NCI-H446 treated with DMSO at 0.1 percent for 48 hours (cell line): ENCODE measurements at places on chromosomes 2 and 18.

GRCh38 chr2:42961961-42962360, 169.6 kb upstream of the HAAO start:
- DNase-seq, result no peak

DNA sequence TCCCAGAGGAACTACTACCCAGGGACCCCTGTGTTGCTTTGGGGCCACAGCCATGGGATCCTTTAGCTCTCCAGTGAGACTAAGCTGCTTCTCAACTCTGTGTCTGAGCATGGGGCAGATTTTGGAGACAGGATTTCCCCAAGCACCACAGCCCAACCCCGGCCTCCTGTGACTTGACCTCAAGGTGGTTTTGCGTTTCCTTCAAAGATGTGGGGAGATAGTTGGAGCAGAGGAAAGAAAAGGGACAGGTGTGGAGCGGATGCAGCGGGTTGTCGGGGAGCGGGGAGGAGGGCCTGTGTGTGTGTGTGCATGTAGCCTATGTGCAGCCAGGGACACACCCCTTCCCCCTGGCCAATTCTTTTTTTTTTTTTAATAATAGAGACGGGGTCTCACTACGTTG, 10.2 kb downstream of the ARID5A start:
- DNase-seq, result no peak

GRCh38 chr2:26861610-26862224, 13.8 kb downstream of the DPYSL5 start:
- DNase-seq, result no peak

GRCh38 chr18:38042211-38042890, 476.8 kb upstream of the CELF4 start:
- no peak for DNase-seq

DNA sequence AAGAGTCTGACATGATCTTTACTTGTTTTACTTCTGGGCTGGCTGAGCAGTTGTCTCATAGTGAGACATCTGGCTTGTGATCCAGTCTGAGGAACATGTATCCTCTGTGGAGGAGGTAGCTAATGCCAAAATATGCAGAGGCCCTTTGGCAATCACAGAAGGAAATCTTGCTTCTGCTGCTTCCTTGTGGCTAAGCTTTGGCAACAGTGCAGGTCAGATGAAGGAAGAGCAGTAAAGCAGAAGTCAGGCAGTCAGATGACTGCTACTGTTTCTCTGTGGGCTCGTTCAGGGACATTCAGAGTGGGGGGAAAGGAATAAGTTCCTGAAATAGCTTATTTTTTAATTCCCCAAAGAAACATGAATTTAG, 22.3 kb downstream of the DOK1 start:
- DNase-seq, result no peak

- DNase-seq, result no peak
Observed at GRCh38 chr18:58408665-58409064, 220.2 kb downstream of the ALPK2 start.

DNA sequence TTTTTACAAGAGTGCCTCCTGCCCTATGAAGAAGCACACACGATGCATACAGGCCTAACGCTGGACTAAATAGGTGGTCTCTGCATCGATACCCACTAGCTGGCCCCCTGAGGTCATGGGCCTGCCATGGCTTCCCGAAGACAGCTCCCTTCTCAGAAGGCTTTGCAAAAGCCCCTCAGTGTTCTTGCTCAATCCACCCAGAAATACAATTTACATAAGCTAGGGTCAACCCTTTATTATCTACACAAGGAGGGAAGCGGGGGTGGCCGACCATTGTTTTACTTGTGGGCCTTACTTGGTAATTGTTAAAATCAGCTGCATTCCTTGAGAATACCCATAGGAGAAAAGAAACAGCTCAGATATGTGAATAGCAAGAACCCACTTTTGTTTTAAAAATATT, 28.5 kb downstream of the UXS1 start:
- no peak for DNase-seq

- no peak for DNase-seq
Observed at GRCh38 chr2:130824492-130825061, 12.1 kb upstream of the ARHGEF4 start.

- no peak for DNase-seq
Observed at GRCh38 chr18:13136056-13136903, 82.3 kb upstream of the LDLRAD4 start.

DNA sequence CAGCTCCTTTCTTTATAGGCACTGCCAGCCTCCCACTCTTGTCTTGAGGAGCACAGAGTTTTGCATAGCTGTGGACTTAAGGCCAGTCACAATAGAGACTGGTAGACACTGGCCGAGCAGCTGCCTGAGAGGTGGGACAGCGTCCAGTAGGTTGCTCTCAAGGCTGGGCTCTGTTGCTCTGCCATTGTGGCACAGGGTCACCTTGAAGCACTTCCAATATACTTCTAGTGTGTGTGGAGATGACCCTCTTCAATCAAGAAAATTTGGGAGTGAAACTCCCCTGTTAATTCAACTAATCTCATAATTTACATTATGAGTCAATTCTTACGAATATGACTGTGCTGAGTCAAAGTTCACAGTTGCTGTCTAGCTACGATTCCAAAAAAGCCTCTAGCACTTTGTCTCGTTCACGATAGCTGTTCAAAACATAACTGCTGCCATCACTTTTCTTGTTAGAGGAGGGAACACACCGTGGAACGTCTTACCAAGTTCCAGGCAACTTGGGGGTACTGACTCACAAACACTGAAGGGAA, 636.2 kb downstream of the EPHA4 start:
- no peak for DNase-seq

GRCh38 chr18:25896178-25896780, 194.1 kb downstream of the SS18 start:
- no peak for DNase-seq

- DNase-seq, result no peak
Observed at GRCh38 chr2:160388464-160389263, 104.9 kb downstream of the RBMS1 start.

DNA sequence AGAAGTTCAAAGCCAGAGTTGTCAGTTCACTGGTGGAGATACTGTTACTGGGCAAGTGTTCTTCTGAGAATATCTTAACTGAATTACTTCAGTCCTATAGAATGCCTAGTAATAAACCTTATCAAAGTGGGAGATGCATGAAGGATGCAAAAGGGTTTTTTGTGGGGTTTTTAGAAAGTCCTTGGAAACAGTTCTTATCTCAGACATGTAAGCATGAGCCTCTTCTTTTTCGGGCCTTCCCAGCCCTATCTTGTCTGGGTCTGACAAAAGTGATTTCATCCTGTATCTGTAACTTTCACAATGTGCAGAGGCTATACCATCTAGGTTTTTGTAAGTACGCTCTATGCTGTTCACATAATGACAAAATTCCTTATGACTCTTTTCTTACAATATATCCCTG, 255.5 kb downstream of the MYO3B start:
- no peak for DNase-seq

DNA sequence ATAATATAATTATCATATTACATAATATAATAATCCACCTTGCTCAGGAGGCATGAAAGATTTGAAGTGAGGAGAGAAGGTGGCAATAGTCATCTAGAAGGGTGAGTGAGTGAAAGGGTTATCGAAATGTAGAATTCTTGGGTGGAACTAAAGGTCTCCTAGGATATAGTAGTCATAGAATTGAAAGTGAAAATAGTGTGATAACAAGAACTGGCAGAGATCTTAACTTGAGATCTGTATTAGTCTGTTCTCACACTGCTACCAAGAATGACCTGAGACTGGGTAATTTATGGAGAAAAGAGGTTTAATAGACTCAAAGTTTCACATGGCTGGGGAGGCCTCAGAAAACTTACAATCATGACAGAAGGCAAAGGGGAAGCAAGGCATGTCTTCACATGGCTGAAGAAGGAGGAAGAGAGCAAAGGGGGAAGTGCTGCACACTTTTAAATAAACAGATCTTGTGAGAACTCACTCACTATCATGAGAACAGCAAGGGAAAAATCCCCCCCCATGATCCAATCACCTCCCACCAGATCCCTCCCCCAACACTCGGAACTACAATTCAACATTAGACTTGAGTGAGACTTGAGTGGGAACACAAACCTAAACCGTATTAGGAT, 351.5 kb downstream of the NR4A2 start:
- DNase-seq, result no peak

GRCh38 chr2:161423421-161424393, 7.6 kb downstream of the TBR1 start:
- DNase-seq, result no peak

DNA sequence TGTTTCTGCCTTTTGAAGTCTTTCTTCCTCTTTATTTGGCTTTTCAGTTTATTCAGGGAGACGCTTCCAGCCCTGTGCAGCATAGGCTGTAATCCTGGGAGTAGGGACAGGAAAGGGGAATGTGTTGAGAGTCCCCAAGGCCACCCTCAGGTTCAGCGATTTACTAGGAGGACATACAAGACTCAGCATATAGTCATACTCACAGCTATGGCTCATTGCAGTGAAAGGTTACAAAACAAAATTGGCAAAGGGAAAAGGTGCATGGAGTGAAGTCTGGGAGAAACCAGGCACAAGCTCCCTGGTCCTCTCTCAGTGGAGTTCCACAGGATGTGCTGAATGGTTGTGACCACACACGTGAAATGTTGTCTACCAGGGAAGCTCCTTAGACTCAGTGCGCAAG, 49.6 kb upstream of the ZNF638 start:
- DNase-seq, result no peak

DNA sequence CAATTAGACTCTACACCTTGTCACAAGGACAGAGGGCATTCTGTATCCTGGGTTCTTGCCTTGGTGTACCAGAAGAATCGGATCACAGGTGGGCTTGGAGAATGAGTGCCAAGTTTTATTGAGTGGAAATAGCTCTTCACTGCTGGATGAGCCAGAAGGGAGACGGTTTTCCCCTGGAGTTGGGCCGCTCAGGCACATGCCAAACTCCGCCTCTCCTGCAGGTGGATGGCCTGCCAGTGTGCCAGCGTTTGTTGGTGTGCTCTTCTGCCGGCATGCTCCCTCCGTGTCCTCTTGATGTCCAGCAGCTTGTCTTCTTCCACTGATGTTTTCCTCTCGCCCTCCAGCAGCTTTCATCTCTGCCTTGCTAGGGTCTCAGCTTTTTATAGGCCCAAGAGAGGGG, 115.5 kb upstream of the RAB27B start:
- no peak for DNase-seq

DNA sequence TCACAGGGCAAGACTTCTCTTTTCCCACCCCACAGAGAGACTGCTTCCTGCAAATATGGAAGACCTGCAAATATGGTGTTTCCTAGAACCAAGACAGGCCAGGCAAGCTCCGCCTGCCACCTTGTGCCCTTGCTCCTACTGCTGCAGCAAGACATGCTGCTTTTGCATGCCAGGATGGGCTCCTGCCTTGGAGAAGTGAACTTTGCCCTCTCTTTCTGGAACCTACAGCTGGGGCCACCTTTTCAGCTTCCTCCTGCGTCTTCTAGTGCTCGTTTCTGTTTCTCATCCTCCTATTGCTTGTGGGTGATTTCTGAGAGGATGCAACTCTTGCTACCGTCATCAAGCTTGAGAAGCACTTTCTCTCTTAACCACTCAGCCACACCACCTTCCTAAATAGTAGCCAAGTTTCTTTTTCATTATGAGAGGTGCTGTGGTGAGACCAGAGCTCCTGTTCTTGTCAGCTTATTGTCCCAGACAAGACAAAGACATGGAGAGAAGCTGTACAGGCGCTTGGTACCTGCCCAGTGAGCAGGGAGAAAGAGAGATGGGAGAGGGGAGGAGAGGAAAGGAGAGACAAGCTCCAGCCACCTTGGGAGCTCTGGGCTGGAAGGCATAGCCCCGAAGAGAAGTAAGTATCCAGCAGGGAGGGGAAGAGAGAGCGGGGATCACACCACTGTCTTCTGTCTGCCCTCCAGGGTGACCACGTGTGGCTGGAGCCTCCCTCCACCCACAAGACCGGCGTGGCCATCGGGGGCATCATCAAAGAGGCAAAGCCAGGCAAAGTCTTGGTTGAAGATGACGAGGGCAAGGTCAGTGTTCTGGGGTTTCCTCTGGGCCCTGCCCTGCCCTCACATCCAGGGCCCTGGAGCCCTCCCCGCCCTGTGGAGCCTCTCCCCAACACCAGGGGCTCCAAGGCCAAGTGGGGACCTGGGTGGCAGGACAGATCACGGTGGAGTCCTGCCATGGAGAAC, 28.3 kb downstream of the MYO7B start:
- no peak for DNase-seq

DNA sequence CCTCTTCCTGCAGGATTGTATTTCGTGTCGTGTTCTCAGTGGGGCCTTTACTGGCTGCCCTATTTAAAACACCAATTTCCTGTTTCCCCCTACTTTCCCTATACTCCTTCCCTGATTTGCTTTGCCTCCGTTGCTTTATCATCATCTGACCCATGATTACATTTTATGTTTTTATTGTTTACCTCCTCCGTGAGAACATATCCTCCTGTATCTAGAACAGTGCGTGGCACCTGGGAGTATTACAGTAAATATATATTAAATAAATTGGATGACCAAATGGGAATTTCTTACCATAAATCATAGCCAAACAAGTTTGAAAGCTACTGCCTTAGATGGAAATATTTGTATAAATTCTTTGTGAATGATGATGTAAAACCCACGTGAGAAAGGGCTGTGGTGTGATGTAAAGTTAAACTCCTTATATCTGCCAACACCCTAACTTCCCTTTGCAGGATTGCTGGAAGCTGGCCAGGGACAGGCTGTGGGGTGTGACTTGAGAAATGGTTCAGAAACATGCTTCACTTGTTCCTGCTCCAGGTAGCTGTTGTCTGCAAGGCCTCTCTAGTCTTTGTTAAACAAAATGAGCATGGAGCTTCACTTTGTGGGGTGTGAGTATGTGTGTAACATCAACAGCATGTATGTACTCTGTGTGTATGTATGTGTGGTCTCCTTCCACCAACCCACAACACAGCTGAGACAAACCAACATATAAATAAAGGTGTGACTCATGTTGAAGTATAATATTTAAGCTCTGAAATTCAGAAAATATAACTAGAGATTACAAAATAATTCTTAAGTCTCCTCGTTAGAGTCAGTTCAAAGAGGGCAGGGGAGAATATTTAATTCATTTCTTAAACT, 40.3 kb downstream of the LHCGR start:
- no peak for DNase-seq

- no peak for DNase-seq
Observed at GRCh38 chr18:35880788-35881455, 91.6 kb upstream of the RMP24 start.

GRCh38 chr2:98857001-98857400, 79.0 kb downstream of the CRACDL start:
- DNase-seq, result no peak

DNA sequence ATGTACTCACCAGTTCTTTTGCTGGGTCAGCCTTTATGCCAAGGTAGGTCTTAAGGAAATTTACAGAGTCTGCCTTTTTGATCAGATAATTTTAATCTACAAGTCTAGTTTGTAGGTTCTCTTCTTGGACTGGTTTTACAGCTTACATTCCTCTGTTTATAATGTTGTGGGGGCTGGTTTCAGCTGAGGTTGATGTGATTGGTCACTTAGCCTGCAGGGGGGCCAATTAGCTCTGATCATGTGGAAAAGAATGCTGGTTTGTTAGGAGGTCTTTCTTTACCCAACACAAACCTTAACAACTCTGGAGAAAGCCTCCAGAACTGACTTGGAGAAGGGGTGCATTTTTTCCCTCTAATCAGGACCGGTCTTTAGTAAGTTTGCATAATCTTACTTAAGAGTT, at the start of gene KCNJ13:
Gene KCNJ13, minus strand, starts transcription at position 131 of the 400 bp plus-strand sequence. CDS start 5,203 bp downstream, outside the sequence.
- DNase-seq, result no peak
